Smooth muscle cell of the pulmonary artery (primary cell): ENCODE measurements at places on chromosomes 16 and 17. TPM values are rescaled to one million over a fixed set of nuclear protein-coding genes. Genes with fewer than 3 reads are reported as not detected.

The SDR42E2 gene
- not detected in 2 replicates for total RNA-seq

The CD300LB gene
- total RNA-seq, result not detected in 2 replicates

The SULT1A4 gene
- total RNA-seq, result 1.6 and 1.7 TPM in 2 replicates

The SPATA33 gene
- 2.2 and 3.2 TPM in 2 replicates for total RNA-seq

The CD300E gene
- total RNA-seq, result not detected in 2 replicates

The RASD1 gene
- 0.53 and 2.3 TPM in 2 replicates for total RNA-seq

The SEZ6 gene
- total RNA-seq, result not detected in 2 replicates

The TUBG2 gene
- total RNA-seq, result 12.0 and 15.6 TPM in 2 replicates

The NOL3 gene
- 42.4 and 43.0 TPM in 2 replicates for total RNA-seq

The CASKIN2 gene
- 8.0 and 13.9 TPM in 2 replicates for total RNA-seq

The TMC5 gene
- not detected in 2 replicates for total RNA-seq

The KRT32 gene
- 0.30 TPM in 1 of 2 replicates, not detected in the other for total RNA-seq

The CMTM1 gene
- 2.1 and 2.2 TPM in 2 replicates for total RNA-seq

The KRTAP4-1 gene
- not detected in 2 replicates for total RNA-seq

The TRPV2 gene
- 71.5 and 83.5 TPM in 2 replicates for total RNA-seq

The ANKFN1 gene
- 0.03 and 0.20 TPM in 2 replicates for total RNA-seq

The MYH2 gene
- not detected in 2 replicates for total RNA-seq

The AMDHD2 gene
- 35.8 and 73.4 TPM in 2 replicates for total RNA-seq

The SCNN1G gene
- total RNA-seq, result not detected in 2 replicates

The CDRT15L2 gene
- total RNA-seq, result not detected in 2 replicates

The HOXB6 gene
- 2.3 and 3.0 TPM in 2 replicates for total RNA-seq

The KIF18B gene
- total RNA-seq, result 1.1 and 1.9 TPM in 2 replicates

The FOXC2 gene
- total RNA-seq, result 5.0 and 6.4 TPM in 2 replicates

The CIBAR2 gene
- total RNA-seq, result not detected in 2 replicates

The TLCD3B gene
- 0.10 and 0.26 TPM in 2 replicates for total RNA-seq

The HSBP1 gene
- 110 and 121 TPM in 2 replicates for total RNA-seq

The CLEC18A gene
- 0.86 and 2.5 TPM in 2 replicates for total RNA-seq

The ALKBH5 gene
- 172 and 177 TPM in 2 replicates for total RNA-seq

The NOS2 gene
- under 0.01 TPM in 1 of 2 replicates, not detected in the other for total RNA-seq

The C16orf89 gene
- 2.9 and 3.0 TPM in 2 replicates for total RNA-seq

The DLX4 gene
- not detected in 2 replicates for total RNA-seq

The CCL11 gene
- not detected in 2 replicates for total RNA-seq

The SCARF1 gene
- total RNA-seq, result 0.33 and 0.86 TPM in 2 replicates

The CDH1 gene
- total RNA-seq, result 0.13 and 0.52 TPM in 2 replicates

The GRN gene
- 556 and 750 TPM in 2 replicates for total RNA-seq

The SLC25A39 gene
- total RNA-seq, result 64.0 and 102 TPM in 2 replicates

The WIPF2 gene
- total RNA-seq, result 12.3 and 13.6 TPM in 2 replicates

The C1QTNF1 gene
- total RNA-seq, result 84.0 and 195 TPM in 2 replicates

The SPATA22 gene
- 0.13 and 0.26 TPM in 2 replicates for total RNA-seq

The GUCY2D gene
- not detected in 2 replicates for total RNA-seq
